ENCODE measurements at places on chromosomes 7 and 10.

DNA sequence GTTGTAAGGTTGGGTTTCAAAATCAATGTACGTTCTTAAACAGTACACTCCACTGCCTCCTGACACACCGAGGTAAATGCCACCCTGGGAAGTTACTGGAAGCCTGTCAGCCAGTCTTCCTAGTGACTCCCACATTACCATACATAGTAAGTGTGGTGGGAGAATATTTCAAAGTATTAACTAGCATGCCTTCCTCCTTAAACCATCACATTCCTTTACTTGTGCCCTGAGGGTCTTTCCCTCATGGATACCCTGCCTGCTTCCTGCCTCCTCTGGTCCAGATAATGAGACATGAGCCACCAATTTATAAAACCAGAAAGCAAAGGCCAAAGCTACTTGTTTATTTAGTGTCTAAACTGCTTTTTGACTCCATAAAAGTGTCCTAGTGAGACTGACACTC lies 23.3 kb upstream of the SORCS3 start:
- no peak for DNase-seq

- DNase-seq = no peak
These were observed 12.1 kb upstream of the CCNY start for GRCh38 chr10:35324196-35324595.

GRCh38 chr7:8714791-8715190 lies 281.4 kb downstream of the NXPH1 start:
- no peak for DNase-seq

GRCh38 chr7:99557940-99558305 lies 519 bp upstream of the ZNF655 start:
- no peak for DNase-seq

DNA sequence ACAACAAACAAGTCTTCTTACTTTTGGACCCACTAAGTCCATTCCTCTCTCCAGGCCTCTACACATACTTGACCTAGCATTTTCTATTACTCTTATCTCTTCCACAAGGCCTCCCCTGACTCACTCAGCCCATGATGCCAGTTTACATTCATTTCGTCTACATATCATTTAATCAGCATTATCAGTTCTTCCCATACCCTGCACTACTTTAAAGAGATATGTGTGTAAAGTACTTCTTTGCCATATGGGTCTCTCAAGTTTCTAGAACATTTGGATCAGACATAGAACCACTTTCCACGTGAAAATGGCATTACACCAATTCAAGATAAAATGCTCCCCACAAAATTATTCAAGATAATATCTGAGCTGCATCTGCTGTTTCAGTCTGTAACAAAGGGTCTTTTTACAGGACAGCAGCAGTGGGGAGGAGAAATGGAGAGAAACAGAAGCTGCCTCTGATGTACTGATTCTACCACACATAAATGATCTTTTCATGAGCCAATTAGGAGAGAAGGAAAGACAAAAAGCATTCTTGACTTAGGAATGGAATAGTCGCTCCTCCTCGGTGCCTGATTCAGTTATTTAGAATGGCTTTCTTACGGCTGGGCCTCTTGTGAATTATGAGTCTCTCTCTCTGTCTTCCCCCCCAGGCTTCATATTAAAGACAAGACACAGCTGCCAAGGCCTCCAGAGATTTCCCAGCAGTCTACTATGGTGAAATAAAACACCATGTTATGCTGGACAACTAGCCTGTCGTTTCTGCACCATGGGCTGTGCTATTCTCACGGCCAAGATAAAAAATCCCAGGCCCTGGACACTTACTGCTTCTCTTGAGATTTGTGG lies 46.9 kb upstream of the SEPTIN7 start:
- no peak for DNase-seq

DNA sequence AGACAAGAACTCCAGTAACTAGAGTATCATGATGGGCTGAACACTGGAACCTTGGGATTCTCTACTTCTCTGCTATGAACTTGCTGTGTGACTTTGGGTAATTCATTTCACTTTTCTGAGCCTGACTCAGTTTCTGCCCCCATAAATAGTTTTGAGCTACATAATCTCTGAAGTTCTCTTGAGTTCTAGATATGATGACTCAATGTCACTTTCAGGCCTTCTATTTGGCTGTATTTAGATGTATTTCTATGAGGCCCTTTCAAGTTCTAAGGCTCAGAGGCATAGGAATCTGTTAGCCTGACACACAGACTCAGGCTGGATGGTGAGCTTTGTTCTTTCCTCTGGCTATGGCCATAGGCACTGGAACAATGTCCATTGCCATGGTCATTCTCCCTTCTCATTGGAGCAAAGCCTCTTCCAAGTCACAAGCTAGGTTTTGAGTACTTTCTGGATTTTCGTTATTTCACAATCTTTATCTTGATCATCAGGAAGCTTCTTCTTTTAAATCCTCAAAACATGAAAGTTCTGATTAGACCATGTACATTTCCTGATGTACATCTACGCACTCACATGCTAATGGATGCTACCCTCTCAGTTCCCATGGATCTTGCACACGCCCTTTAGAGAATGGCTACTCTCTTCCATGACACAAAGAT lies 101.6 kb downstream of the TES start:
- no peak for DNase-seq

DNA sequence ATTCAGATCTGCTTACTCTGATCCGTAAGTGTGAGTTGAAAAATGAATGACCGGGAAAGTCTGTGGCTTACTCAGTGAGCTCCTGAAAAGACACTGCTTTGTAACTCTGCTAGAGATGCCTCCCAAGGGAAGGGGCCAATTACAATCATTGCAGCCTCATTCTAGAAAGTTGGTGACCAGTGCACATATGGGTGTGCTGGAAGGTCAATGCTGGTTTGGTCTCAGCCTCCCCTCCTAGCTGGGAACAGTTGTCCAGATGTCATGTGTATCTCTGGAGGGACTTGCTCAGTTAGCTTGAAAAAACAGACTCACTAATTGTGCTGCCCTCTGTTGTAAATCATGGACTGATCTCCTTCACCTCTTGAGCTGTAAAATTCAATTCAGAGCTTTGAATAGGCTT lies 405.0 kb downstream of the ADRA2A start:
- no peak for DNase-seq

DNA sequence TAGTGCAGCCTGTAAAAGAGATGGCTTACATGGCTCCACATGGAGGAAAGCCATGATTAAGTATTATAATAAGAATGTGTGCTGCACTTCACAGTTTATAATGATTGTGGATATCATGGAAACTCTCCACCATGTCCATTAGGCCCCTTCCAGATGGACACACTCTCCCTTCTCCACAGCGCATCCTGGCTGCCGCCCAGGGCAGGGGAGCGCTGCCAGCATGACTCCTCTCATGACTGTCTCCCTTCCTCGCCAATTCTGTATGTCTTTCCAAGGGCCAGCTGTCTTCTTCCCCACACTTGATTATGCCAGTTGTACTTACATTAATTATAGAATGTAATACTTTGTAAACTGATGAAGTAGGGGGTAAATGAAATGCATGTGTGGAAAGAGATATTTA lies 259.3 kb upstream of the TMEM72 start:
- DNase-seq = peak; percentile 74

- DNase-seq = no peak
These were observed 148.6 kb downstream of the PTPRN2 start for GRCh38 chr7:158439035-158439434.

DNA sequence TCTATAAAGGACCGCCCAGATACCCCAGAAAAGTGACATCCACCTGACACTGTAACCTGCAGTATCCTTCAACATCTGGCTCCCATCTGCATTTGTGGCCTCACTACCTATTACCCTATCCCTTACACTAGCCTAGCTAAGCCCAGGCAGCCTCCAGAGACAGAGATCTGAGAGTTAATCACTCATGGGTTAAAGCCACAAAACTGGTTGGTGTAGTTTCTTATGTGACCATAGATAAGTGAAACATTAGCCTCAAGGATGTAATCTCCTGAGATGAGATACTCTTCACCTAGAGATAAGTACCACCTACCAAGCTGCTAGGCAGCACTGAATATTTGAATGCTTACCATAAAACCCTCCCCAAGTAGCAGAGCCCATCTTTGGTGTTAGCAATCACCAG lies 35.4 kb downstream of the CTTNBP2 start:
- DNase-seq = no peak

DNA sequence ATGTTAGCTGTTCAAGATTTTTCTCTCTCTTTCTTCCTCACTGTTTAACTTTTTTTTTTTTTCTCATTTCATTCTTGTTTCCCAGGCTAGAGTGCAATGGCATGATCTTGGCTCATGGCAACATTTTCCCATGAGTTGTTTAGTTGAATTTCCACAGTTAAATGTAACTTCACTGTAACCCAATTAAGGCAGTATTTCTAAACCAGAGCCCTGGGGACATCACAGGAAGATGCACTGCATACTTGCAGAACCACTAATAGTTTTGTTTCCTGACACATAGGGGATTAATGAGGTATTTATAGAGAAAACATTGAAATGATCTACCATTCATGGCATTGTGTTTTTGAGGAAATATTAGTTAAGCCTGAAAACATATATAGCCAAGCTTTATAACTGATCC lies 795.6 kb upstream of the GHITM start:
- DNase-seq = no peak

DNA sequence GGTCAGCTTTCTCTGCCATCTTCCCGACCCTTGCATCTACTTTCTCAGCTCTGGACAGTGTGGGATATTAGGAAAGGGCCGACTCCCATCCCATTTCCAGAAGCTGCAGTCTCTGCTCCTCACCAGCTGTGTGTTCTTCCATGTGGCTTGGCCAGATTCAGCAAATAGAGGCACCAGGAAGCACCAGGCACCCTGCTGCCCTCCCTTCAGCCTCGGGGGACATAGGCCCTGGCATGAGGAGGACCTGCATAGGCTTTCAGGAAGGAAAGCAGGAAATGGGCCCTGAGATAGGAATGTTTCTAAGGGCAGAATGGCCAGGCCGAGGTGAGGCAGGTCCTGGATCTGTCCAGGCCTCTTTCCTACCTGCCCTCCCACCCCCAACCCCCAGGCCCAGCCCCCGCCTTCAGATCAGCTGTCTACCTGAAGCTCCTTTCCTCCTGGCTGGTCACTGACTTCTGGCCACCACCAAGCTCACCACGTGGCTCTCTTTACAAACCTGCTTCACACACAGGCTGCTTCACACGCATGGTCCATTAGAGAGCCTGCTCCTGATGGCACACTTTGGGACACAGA lies 27.5 kb upstream of the PURB start:
- DNase-seq = no peak

GRCh38 chr7:46571996-46572395 lies 650.9 kb upstream of the IGFBP3 start:
- DNase-seq = no peak

GRCh38 chr7:104240401-104240800 lies 32.6 kb upstream of the ORC5 start:
- no peak for DNase-seq

DNA sequence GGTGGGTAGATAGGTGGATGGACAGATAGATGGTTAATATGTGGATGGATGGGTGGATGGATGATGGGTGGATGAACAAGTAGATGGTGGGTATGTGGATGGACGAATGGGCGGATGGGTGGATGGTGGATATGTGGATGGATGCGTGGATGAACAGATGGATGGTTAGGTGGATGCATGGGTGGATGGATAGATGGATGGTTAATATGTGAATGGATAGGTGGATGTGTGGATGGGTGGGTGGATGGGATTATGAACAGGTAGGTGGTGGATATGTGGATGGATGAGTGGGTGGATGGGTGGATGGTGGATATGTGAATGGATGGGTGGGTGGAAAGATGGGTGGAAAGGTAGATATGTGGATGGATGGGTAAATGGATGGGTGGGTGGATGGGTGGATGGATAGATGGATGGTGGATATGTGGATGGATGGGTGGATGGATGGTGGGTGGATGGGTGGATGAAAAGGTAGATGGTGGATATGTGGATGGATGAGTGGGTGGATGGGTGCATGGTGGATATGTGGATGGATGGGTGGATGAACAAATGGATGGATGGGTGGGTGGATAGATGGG lies 14.8 kb downstream of the KNDC1 start:
- DNase-seq = no peak

GRCh38 chr10:23367896-23368595 lies 23.4 kb upstream of the C10orf67 start:
- no peak for DNase-seq

GRCh38 chr7:131431289-131431688 lies 103.6 kb downstream of the MKLN1 start:
- no peak for DNase-seq

DNA sequence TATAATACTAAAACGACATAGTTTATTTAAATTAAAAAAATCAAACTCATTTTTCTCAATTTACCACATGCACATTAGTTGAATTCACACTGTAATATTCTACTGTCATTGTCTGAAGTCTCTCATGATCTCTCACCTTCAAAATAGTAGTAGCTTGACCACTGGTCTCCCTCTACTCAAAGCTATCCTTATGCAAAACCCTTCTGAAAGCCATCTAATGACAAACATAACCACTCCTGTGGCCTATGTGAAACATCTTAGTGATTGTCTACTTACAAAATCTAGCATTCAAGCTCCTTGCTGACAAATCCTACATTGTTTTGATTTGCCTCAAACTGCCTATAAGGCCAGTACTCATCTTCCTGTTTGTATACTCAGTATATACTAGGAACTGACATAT lies 606.0 kb upstream of the GHITM start:
- DNase-seq = no peak

- no peak for DNase-seq
These were observed 184.8 kb upstream of the NRP1 start for GRCh38 chr10:33519130-33519860.

GRCh38 chr7:132528695-132529094 lies 47.6 kb downstream of the PLXNA4 start:
- DNase-seq = no peak

DNA sequence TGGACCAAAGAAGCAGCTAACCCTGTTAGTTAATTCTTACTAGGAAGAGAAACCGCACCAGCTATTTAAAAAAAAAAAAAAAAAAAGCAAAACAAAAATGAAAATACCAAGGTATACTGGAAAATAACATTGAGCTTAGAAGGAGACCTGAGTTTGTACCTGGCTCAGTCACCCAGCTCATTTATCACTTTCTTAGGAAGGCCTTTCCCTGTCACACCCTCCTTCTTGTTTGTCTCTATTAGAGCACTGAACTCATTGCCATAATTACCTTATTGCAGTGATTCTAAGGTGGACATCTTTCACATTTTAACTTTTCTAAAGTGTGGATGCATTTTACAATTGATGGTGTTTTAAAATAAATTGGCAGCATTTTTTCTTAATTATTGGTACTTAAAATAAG lies 24.1 kb downstream of the UBE2D1 start:
- DNase-seq = no peak

- DNase-seq = no peak
These were observed 238.3 kb downstream of the PARD3 start for GRCh38 chr10:34576797-34577196.

DNA sequence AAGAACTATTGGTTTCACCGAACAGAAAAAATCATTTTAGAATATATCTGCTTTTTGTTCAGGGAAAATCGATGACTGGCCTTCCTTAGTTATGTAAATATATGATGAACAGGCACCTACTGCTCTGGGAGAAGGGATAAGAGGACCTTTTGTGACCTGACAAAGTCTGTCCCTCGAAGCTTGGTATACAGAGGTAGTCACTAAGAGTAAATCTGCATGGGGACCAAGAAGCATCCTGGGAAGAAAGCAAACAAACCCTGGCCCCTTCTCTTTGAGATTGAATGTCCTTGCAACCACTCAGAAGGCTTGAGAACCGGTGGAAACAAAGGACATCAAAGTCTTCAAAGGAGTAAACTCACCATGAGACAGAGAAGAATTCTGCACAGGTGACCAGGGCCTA lies 52.3 kb downstream of the SKIDA1 start:
- no peak for DNase-seq

- no peak for DNase-seq
These were observed 8.0 kb upstream of the RAMP3 start for GRCh38 chr7:45149606-45150005.

Measured in hindlimb muscle (tissue), 1 donor.